Retinal pigment epithelial cell (primary cell): ENCODE measurements at places on chromosomes 5 and 9.

DNA sequence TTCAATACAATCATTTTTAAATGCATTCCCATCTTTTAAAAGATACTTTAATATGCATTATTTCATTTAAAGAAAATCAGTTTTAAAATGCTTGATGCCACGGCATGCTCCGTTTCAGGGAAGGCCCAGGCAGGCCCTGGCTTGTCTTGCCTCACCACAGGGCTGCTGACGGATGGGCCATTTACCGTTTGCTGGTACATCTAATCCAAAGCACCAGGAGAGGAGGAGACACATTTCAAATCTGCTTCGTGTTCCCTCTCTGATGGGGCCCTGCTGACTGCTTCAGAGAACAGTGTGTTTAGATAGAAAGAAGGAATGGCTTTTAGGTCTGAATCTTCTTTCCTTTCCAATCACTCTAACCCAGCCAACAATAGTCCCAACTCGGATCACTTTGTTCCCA, 185.2 kb downstream of the DCP2 start:
- no peak for DNase-seq

DNA sequence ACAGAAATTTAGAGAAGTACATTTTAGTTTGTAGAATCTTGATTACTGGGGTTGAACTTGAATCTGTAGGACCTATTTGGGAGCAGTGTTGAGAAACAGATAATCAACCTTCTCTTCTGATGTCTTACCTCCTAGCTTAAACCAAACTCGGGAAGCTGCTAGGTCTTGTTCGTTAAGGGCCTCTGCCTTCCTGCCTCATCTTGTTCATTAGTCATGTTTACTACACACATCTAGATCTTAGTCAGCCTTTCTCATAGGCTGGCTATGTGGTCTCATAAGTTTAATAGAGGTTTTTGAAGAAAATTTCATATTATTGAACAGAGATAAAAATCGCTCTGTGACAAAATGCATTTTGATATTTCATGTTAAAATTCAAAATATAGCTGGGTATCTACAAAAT, 331.0 kb upstream of the EDIL3 start:
- no peak for DNase-seq

- DNase-seq: no peak
Measured at GRCh38 chr9:95762322-95762721, 113.2 kb upstream of the ERCC6L2 start.

- no peak for DNase-seq
Measured at GRCh38 chr5:39618391-39618790, 193.6 kb upstream of the DAB2 start.
